Neural crest cell (in vitro differentiated cells): ENCODE measurements at places on chromosomes 16 and 17.
A peak's percentile ranks its signal among the peaks of the same experiment; 100 is the strongest.

DNA sequence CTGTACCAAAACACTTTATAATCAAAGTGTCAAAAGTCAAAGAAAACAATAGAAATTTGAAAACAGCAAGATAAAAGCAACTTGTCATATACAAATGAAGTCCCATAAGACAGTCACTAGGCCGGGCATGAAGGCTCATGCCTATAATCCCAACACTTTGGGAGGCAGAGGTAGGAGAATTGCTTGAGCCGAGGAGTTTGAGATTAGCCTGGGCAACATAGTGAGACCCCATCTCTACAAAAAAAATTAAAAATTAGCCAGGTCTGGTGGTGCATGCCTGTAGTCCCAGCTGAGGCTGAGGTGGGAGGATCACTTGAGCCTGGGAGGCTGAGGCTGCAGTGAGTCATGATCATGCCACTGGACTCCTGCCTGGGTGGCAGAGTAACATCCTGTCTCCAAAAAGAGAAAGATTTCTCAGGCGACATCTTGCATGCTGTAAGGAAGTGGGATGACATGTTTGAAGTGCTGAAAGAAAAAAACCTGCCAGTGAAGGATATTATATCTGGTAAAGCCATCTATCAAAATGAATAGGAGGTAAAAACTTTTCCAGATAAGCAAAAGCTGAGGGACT is 98.7 kb upstream of the NACA2 start:
- no peak for DNase-seq

DNA sequence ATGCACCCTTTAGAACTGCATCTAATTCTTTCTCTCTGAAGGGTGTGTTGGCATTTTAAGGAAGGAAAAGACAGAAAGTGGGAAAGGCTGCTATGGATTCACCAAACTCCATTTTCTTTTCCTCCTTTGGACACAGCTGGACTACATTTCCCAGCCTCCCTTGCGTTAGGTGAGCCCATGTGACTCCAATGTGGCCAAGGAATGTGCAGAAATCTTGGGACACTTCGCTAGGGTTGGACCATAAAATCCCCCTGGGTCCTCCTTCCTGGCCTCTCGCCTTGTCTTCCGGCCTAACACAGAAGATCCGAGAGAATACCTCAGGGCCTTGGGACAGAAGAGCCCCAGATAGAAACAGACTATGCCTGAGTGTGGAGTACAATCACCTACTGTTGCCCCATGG is 56.3 kb downstream of the ABCC12 start:
- DNase-seq = no peak

- DNase-seq = no peak
Observed at GRCh38 chr17:79001190-79002020, 8.2 kb downstream of the CANT1 start.

GRCh38 chr16:87461466-87461991 is 31.3 kb downstream of the ZCCHC14 start:
- DNase-seq = peak; percentile 6

DNA sequence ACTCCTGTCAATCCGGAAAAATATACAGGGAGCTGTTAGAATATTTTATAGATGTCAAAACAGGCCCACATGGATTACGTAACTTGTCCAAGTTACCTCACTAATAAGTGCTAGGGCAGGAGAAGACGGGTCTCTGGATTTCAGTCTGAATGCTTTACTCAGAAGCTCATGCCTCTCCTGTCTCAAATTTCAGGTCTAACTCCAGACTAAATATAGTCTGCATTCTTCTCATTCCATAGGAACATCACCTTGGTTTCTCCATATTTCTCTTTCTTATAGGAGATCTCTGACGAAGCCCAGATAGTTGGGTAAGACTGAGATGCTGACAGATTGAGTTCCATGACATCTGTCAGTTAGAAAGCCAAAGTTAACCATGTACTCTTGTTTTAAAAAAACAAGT is 174.2 kb downstream of the STX8 start:
- no peak for DNase-seq

GRCh38 chr17:67624886-67625656 is 92.7 kb upstream of the NOL11 start:
- no peak for DNase-seq

DNA sequence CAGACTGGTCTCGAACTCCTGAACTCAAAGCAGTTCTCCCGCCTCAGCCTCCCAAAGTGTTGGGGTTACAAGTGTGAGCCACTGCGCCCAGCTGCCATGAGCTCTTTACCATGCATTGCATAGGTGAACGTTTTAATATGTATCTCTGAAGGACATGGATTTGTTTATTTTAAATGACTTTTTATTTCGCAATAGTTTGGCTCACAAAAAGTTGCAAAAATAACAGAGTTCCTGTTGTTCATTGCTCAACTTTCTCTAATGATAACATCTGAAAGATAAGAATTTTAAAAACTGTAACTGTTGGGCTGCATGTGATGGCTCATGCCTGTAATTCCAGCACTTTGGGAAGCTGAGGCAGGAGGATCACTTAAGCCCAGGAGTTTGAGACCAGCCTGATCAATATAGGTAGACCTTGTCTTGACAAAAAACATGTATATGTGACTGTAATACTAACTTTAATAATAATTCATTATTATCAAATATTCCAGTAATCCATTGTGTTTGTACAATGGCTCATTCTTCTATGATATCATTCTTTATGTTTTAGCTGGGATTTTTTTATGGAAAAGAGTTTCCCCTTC is 80.1 kb downstream of the ABCC1 start:
- DNase-seq = no peak

DNA sequence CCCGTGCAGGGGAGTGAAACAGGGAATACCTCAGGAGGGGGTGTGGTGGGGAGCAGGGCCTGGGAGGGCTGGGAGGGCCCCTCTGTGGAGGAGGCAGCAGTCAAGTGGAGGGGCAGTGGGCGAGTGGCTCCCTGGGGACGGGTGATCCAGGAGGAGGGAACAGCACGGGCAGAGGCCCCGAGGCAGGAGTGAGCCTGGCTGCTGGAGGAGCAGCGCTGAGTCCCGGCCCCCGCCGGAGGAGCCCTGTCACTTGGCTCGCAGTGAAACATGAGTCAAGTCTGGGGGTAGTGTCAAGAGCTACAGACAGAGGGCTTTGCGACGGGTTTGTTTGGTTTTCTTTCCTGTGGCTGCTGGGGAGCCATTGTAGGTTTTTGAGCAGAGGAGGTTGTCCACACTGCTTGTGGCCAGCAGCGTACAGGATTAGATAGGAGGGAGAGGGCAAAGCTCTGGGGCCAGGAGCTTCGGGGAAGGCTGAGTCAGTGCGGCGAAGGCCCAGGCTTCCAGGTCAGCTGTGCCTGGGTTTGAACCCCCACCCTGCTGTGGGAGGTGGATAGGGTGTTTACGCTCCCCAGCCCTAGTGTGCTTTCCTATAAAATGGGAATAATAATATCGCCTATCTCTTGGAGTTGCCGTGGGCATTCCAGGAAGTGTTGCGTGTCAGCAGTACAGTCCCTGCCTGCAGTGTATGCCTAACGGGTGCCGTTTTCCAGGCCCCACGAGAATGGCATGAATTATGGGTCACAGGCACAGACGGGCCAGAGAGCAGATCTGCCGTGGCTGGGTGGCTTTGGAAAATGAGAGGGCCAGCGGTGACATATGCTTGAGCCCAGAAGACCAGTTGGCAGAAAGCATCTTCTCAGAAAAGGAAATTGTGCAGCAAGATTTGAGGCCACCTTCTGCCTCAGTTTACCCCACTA is 115.9 kb upstream of the CIBAR2 start:
- no peak for DNase-seq

GRCh38 chr17:39965017-39965699 is 2.4 kb downstream of the GSDMA start:
- no peak for DNase-seq

DNA sequence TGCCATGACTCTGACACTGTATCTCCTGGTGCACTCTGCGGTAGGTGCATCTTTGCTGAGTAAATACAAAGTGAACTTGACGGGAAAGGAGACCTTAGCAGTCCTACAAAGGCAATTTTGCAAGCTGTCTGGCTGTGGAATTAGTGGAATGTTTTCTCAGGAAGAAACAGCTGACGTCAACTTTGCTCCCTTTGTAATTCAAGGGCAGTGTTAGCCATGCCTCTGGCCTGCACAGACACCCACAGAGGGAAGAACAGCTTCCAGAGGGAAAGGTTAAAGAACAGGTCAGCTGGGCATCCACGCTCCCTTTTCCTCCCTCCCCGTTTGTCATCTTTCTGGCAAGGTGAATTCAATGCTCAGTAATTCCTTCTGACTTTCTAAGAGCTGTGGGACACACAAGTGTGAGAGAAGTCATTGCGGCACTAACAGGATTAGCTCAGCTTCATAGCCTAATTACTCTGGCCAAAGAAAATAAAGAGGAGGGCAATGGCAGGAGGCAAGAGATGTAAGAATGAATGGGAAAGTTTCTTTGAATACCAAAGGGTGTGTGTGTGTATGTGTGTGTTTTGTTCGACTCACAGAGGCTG is 476.9 kb upstream of the GOT2 start:
- DNase-seq = peak; percentile 12

- no peak for DNase-seq
Observed at GRCh38 chr17:82534401-82534812, 14.9 kb downstream of the FOXK2 start.

- DNase-seq = no peak
Observed at GRCh38 chr17:56595108-56595418, 1.6 kb downstream of the NOG start.

GRCh38 chr17:36182176-36183000 is 6.0 kb upstream of the TBC1D3B start:
- DNase-seq = peak; percentile 53

DNA sequence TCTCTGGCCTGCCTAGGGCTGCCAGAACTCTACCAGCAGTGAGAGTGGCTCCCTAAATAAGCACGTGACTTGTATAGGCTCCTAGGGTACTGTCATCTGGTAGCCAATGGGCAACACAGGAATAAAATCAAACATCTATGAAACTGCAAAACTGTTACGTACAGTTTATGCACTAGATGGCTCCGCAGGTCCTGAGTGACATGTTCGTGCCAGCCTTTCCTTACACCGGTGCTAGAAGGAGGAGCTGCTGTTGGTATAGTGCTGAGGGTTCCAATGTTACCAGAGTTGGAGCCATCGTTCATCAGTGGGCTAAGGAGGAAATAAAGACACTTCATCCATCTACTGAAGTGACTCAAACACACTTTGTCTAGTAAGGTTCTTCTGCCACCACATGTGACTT is 63.2 kb upstream of the TRAP1 start:
- DNase-seq = no peak

- no peak for DNase-seq
Observed at GRCh38 chr17:77164483-77165091, 23.8 kb downstream of the SEC14L1 start.

DNA sequence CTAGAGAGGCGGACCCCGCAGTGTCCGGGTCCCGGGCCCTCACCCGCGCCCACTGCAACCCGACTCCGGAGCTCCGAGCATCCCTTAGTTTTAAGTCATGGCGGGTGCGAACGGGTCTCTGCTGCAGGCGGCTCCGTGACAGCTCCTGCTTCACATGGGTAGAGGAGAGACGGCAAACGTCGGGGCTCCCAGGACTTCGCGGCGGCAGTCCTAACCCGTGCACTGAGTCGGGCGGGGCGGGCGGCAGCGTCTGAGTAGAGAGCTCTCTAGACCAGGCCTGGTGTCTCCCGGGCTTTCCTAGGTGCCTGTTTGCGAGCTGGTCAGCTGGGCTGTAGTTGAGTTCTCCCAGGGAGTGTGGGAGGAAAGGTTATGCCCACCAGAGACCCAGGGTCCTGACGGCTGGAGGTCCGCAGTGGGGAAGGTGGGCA is 345 bp downstream of the TSC2 start:
- DNase-seq = no peak

- DNase-seq = peak; percentile 72
Observed at GRCh38 chr16:85420501-85421337, 192.4 kb upstream of the GSE1 start.

- no peak for DNase-seq
Observed at GRCh38 chr17:28477928-28478327, 4.5 kb downstream of the SLC13A2 start.

- no peak for DNase-seq
Observed at GRCh38 chr17:65121916-65122806, 15.0 kb upstream of the RGS9 start.

DNA sequence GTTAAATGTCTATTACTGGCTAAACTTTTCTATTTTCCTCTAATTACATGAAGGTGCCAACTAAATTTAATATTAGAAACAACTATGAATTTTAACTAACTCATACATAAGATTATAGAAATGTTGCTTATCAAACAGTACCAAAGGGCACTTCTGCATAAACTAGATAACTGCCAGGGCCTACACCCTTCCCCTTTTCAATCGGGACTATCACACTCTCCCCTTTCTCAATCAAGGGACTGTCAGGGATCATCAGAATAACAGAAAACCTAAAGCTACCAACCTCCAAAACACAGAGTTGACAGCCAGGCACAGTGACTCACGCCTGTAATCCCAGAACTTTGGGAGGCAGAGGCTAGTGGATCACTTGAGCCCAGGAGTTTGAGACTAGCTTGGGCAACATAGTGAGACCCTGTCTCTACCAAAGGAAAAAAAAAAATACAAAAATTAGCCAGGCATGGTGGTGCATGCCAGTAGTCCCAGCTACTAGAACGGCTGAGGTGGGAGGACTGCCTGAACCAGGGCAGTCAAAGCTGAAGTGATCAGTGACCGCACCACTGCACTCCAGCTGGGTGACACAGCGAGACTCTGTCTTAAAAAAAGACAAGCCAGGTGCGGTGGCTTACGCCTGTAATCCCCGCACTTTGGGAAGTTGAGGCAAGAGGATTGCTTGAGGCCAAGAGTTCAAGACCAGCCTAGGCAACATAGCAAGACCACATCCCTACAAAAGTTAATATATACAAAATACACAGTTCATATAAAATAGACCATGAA is 3.2 kb upstream of the PHLPP2 start:
- DNase-seq = no peak

GRCh38 chr17:45171338-45172231 is 9.9 kb downstream of the HEXIM2 start:
- DNase-seq = no peak

- peak; percentile 41 for DNase-seq
Observed at GRCh38 chr16:82633964-82634600, 7.3 kb downstream of the CDH13 start.

DNA sequence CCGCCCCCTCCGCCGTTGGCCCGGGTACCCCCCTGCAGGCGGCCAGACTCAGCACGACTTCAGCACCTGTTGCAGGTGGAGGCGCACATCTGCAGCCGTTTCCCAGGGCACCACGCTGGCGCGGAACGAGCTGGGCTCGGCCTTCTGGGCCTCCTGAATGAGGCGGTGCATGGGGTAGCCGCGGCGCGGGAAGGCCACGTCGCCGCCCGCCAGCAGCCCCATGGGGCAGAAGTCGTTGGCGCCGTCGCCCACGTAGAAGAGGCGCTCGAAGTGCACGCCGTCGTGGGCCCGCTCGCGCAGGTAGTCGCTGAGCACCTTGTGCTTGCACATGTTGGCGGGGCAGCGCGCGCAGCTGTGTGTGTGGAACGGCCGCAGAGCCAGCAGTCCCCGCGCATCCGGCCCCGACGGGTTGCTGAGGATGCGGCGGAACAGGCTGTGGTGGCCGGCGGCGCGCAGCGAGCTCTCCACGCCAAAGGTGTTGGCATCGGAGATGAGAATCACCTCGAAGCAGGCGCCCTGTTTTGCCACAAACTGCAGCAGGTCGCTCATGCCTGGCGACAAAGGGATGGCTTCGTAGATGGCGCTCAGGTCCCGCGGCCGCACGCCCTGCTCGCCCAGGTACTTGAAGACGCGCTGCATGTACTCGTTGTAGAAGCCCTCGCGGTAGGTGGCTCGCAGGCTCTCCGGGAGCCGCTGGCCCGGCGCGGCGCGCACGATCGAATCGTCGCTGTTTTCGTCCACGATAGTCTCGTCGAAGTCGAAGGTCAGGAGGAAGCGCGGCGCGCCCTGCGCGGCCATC is 6.2 kb downstream of the PHOSPHO1 start:
- DNase-seq = no peak
